ENCODE measurements at places on chromosomes 7 and 10. TPM values are rescaled to one million over a fixed set of nuclear protein-coding genes. Genes with fewer than 3 reads are reported as not detected.

DNA sequence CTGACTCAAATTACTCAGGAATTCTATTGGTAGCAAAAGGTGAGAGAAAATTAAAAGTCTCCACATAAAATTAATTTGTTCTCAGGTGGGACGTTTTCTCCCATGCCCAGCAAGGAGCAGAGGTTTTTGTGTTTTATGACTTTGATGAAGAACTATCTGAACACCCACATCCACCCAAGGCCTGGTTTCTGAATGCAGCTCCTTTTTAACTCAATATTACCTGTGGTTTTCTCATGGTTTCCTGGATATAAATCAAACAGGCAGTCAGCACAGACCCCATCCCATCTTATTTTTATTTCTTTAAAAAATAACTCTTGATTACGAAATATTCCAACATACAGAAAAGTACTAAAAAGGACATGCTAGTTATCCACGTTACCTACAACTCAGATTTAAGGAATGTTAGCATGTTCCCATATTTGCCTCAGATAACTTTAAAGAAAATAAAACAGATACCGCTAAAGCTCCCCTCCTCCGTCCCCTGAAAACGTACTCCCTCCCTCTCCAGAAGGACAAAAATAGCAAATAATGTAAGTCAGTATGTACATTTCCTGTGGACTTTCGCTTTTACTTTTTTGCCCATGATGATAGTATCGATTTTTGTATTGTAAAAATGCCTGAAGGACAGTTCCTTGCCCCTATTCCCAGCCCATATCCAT, 43.4 kb downstream of the GLI3 start:
- no peak for DNase-seq

GRCh38 chr10:128861018-128861901, 605.8 kb upstream of the MGMT start:
- DNase-seq, result no peak

DNA sequence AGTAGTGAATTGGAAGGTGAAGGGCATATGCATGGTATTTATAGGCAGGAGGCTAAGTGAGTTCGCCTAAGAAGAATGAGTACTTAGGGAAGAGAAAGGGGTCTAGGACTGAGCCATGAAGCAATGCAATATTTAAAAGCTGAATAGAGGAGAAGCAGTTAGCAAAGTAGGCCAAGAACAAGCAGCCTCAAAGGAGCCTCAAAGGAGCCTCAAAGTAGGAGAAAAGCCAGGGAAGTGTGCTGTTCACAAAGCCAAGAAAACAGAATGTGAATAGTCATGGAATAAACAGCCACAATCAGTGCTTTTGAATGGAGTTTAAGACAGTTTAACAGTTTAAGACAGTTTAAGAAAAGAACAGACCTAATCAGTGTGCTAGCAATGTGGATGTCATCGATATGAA, 762.0 kb downstream of the SORCS1 start:
- DNase-seq, result no peak

DNA sequence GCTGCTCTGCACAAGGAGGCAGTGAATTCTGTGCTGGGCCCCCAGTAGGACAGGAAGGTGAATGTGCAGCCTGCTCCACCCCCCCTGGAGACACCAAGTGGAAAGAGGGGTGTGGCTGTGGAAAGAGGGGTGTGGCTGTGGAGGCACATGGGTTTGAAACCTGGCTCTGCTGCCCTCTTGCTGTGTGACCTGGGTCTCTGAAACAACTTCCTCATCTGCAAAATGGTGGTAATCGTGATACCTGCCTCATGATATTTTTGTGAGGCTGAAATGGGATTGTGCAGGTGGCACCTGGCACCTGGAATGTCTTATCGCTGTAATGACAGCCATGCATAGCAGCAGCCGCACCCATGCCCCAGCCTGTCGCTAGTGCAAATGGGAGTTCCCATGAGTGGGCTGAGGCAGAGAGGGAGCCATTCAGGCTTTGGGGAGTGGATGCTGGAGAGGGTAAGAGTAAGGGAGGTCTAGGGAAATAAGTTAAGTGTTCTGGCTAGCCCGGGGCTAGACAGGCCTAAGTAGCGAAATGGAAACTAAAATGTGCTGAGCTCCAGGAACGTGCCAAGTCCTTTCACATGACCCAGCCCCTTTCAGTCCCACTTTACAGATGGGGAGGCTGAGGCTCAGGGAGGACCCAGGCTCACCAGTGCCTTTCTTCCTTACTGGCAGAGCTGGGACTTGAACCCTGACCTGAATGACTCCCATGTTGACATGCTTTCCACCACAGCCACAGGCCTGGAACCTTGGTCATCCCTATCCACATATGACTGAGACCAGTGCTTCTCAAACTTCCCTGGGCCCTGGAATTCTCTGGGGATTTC, 35.0 kb downstream of the C10orf105 start:
- no peak for DNase-seq

- DNase-seq, result no peak
Observed at GRCh38 chr10:132619927-132620326, 82.3 kb downstream of the INPP5A start.

DNA sequence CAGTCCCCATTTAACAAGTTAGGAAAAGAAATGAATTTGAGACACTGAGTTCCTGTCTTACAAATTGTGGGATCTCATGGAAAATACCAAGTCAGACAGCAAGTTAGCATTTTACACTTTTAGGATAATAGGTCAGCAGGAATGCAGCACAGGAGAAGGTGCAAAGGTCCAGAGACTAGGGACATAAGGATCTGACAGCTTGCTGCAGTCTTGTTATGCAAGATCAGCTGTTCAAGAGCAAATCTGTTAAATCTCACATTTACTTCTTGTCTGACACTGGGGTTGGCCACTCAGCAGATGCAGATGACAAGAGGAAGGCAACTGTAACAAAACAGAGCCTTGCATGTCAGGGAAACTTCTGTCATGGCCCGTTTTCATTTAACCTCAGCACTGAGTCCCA, 239.6 kb downstream of the PHF14 start:
- no peak for DNase-seq

GRCh38 chr7:70346844-70347462, 748.7 kb downstream of the AUTS2 start:
- no peak for DNase-seq

GRCh38 chr7:11650500-11650899, 181.5 kb downstream of the THSD7A start:
- DNase-seq, result no peak

- DNase-seq, result no peak
Observed at GRCh38 chr7:114930829-114931655, 9.1 kb downstream of the MDFIC start.

DNA sequence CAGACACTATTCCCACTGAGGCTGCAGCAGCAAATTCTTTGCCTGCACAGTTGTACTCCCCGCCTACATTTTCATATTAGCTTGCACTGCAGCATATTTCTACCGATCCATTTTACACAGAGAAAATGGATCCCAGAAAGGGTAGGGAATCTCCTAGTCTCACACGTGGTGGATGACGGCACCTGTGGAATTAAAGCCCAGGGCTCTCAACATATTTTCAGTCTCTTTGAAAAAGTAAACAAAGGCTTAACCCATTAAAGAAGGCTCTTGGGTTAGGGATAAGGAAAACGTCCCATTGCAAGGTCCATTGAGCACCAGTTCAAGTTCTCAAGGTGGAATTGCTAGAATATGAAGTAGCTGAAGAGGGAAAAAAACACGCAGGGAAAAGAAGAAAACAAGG, 49.4 kb upstream of the FOXI2 start:
- no peak for DNase-seq

DNA sequence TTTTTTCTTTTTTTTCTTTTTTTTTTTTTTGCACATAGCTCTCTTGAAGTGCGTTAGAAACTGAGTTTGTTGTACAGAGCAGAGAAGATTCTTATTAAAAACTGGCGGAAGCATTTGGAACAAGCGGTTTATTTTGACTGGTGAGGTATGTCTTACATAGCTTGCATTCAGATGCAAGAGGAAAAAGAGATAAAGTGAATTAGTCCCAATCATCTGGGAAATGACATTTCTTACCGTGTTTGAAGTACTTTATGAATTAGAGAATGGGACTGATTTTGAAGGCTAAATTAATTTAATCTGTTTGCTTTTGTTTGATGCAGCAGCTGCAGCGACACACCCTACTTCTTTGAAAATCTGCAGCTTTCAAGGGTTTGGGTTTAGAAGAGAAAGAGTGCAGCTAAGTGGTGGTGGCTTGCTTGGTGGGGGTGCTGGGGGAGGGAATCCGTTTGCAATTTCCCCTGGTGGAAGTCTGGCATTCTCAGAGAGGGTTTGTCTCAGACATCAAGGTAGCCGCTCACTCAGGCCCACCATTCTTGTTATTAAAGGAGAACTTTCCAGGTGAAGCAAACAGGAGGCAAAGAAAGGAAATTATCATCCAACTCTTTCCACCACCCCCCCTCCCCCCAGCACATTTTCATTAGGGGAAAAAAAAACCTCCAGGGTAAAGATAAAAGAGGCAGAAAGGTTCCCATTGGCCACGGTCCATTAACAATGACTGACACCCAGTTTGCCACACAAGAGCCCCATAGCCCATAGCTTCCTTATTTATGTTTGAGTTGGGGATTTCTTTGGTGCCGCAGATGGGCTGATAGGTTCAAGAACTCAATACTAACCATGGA, 231.7 kb downstream of the SKIDA1 start:
- DNase-seq, result no peak

GRCh38 chr10:8260645-8261044, 206.2 kb downstream of the GATA3 start:
- DNase-seq, result no peak

Gene AOAH
- 1.9 TPM for total RNA-seq

Gene TUBB8
- total RNA-seq, result not detected

Gene PTN
- 4.7 TPM for total RNA-seq

Gene NPFFR1
- total RNA-seq, result not detected

Gene APBB1IP
- 4.2 TPM for total RNA-seq

Gene MKX
- not detected for total RNA-seq

Gene RARRES2
- 161 TPM for total RNA-seq

Gene MYH16
- total RNA-seq, result 0.05 TPM

Gene ITIH5
- 11.1 TPM for total RNA-seq

Gene ITGB8
- 399 TPM for total RNA-seq

Gene SLIT1
- under 0.01 TPM for total RNA-seq

Gene AKR1C1
- 5.5 TPM for total RNA-seq
